CD4-positive, alpha-beta T cell treated with Interleukin-12 subunit alpha and Interleukin-12 subunit beta, for 1 hour (primary cell): ENCODE measurements at places on chromosomes 11 and 22.

DNA sequence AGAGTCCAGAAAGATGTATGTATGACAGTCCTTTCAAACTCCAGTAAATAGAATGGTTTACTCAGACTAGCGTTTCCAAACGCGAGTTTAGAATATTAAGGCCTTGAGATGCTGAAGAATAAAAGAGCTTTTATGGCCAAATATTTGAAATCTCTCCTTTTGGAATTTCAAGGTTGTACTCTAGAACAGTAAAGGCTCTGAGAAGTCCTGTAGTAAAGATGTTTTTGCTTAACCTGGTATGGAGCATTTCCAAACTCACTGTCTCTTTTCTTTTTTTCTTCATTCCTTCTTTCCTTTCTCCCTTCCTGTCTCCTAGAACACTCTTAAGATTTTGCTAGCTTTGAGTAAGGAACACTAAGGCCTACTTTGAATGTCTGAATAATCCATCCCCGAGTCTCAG, 91.4 kb upstream of the RAG2 start:
- DNase-seq = no peak

DNA sequence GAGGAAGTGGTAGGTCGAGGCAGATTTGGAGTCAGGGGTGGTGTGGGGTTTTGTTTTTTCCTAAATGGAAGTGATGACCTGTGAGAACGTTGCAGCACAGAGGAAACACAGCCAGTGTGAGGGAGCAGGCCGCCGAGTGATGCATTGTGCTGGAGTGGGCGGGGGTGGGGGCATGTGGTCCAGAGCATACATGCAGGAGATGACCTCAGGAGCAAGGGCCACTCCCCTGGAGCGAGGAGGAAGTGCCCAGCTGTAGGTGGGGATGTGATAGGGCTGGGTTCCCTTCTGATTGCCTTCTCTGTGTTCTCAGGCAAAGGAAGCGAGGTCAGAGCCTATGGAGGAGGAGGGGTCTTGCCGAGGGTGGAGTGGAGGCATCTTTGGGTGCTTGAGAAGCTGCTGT, 81.4 kb downstream of the PPP6R3 start:
- DNase-seq = no peak

DNA sequence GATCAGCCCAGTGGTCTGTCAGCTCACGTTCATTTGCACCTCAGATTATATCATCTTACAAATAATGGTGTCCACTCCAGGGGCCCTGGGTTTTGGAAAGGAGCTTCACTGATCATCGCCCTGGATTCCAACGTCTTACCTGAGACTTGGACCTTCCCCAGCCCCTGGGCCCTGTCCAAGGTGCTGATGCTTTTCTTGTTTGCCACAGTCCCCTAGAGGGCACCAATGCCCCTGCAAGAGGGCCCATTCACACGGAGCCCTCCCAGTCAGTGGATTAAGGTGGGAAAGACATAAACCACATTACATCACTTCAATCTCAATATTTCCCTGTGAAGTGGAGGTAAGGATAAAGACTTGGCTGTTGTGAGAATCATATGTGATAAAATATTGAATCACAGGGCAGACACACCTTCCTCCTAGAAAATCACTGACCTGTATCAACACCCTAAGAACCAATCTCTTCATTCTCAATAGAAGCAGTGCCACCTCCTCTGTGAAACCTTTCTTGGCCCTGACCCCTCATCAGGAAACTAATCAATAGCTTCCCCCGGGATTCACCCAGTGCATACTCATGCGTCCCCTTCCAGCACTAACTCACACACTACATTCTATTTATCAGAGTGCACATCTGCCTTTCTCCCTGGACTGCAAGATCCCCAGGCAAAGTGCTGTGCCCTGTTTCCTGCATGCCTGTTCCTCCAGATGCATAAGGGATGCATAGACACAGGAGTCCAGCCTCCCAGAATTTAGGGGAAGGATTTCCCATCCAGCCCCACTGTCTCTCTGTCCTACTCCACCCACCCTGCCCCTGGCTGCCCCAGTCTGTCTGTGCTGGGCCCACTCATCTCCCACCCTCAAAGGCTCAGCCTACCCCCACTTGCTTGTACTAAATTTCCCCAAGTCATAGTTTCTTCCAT, 167.0 kb downstream of the BUD13 start:
- DNase-seq = no peak

- no peak for DNase-seq
Observed at GRCh38 chr11:64419818-64420485, 61.0 kb downstream of the RPS6KA4 start.

GRCh38 chr22:41968601-41969000, 642 bp upstream of the SEPTIN3 start:
- DNase-seq = no peak

DNA sequence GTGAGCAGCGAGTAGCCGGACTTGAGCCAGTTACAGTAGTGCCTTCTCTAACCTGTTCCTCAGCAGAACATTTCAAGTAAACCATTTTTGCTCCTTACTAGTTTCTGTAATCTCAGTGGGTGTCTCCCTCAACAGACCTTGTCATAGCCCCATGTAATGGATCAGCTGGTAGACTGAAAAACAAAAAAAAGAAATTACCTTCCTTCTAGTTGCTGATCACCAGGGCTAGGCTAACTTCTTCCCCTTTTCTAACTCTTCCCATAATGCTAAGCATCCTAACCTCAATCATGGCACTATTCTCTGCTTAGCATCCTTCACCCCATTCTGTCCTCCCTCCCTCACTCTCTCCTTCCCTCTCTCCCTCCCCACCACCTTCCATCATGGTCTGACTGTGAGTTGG, 35.8 kb upstream of the CBX6 start:
- no peak for DNase-seq

DNA sequence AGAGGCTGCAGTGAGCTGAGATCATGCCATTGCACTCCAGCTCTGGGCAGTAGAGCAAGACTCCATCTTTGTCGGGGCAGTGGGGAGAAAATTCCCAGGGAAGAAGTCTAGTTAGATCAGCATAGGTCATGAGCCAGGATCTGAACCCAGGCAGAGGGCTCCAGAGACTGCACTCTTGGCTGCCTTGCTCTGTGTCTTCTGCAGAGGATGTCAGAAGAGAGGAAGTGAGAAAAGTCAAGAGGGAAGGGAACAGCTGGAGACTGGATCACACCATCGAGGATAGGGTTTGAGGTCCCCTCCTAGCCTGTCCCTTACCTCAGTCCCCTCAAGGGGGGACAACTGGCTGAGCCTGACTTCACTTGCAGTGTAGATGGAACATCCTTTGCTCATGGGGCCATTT, 5.8 kb downstream of the MYOD1 start:
- DNase-seq = no peak

DNA sequence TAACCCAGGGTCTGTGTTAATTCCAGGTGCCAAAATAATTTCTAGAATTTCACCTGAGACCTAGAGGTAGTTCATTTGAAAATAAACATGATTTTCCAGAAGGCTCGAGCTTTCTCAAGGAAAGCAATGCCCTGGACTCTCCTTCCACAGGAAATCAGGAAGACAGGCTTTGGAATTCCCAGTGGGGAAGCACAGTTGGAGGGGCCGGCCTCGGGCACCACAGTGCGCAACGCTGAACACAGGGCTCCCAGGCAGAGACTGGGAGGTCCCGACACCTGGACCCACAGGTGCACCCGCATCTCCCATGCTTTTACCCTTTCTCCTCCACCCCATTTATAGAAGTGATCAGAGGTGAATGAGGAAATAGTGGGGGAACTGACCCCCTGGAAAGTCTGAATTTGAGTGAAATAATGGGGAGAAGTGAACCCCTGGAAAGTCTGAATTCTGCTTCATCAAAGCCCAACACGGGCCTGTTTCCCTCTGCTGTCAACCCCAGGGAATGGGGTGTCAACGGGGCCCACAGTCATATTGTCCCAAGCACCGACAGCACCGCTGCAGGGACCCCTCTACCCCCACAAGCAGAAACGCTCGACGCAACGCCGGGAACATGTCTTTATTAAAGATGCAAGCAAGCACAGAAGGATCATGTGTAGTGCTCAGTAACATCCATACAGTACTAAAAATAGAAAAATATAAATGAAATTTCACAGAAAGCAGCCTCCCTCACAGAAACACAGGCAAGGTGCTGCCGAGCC, 12.0 kb upstream of the EFCAB6 start:
- DNase-seq = no peak

GRCh38 chr11:134581121-134581626, 169.1 kb upstream of the B3GAT1 start:
- DNase-seq = no peak

GRCh38 chr11:62201376-62201775, 7.1 kb upstream of the SCGB2A1 start:
- no peak for DNase-seq

GRCh38 chr22:50691521-50691920, 18.9 kb downstream of the SHANK3 start:
- DNase-seq = peak; percentile 45

- peak; percentile 73 for DNase-seq
Observed at GRCh38 chr11:118353084-118353710, 6.2 kb upstream of the UBE4A start.

GRCh38 chr11:8714622-8715225, 32.1 kb downstream of the RPL27A start:
- DNase-seq = no peak

DNA sequence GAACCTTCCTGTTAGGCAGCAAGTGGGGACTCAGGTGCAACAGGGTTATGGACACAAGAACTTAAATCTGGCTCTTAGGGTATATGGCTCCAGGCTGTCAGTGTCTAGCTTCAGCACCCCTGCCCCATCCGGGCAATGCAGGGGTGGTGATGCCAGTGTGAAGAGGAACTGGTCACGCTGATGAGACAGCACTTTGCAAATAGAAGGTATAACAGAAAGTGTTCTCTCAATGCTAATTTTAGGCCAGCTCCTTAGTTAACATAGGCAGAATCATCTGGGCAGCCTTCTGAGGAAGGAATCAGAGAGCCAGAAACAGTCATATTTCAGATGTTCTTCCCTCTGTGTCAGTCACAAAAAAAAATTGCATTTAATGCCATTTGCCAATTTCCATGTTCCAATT, 41.2 kb downstream of the SYT9 start:
- no peak for DNase-seq

DNA sequence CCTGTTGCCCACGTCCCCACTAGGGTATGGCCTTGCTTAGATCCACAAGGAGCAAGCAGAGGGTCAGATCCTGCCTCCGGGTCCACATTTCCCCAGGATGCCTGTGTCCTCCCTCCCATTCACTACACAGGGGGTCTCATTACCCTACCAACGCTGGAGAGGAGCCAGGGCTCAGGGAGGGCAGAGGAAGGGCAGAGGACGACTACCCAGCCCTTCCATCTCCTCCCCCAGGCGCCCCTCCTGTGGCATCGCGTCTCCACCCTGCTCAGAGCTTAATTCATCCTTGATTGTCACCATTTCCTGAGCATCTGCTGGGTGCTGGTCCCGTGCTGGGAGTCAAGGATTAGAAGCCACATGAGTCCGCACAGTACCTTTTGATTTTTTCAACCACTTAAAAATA, 5.0 kb downstream of the NFAM1 start:
- DNase-seq = no peak

- DNase-seq = no peak
Observed at GRCh38 chr22:30397656-30398635, 1.1 kb downstream of the SEC14L2 start.

DNA sequence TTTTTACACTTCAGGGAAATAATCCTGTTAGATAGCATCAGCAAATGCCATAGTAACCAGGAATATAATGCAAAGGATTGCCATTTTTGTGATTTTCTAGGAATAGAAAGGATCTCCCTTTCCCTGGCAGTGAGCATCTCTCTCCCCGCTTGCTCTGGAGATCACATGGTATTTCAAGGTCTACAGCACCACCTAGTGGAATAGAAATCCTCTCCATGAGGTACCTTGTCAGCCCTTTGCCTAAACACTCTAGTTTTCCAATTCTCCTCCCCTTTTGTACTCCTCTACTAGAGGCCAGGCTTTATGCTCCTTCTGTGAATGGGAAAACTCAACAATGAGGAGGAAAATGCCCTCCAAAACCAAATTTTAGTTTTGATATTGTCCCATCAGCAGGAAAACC, 78.4 kb downstream of the XRRA1 start:
- DNase-seq = peak; percentile 27

- no peak for DNase-seq
Observed at GRCh38 chr11:113324250-113324649, 9.9 kb downstream of the TTC12 start.

GRCh38 chr22:50063589-50064393, 5.7 kb upstream of the TTLL8 start:
- DNase-seq = no peak

GRCh38 chr22:27146866-27147633, 489.7 kb downstream of the MIAT start:
- no peak for DNase-seq

GRCh38 chr11:38274031-38274430, 1676.0 kb upstream of the RAG2 start:
- no peak for DNase-seq
